ENCODE measurements at places on chromosomes 3 and 15. TPM values are rescaled to one million over a fixed set of nuclear protein-coding genes. Genes with fewer than 3 reads are reported as not detected.

Gene RTP3
- total RNA-seq: not detected

Gene ROBO1
- total RNA-seq: 269 TPM

Gene CAMK2N2
- 3.4 TPM for total RNA-seq

Gene SLC51B
- total RNA-seq: not detected

Gene ENTPD3
- 1.9 TPM for total RNA-seq

Gene ISLR
- 1.6 TPM for total RNA-seq

Gene LRRC3B
- 69.5 TPM for total RNA-seq

Gene ADGRG7
- not detected for total RNA-seq

Gene ZPLD1
- total RNA-seq: not detected

All from parietal lobe (tissue), 2 donors.